ENCODE measurements at places on chromosomes 1 and 21.

- no peak for DNase-seq
Observed at GRCh38 chr1:26882696-26883463, 7.2 kb downstream of the GPN2 start.

DNA sequence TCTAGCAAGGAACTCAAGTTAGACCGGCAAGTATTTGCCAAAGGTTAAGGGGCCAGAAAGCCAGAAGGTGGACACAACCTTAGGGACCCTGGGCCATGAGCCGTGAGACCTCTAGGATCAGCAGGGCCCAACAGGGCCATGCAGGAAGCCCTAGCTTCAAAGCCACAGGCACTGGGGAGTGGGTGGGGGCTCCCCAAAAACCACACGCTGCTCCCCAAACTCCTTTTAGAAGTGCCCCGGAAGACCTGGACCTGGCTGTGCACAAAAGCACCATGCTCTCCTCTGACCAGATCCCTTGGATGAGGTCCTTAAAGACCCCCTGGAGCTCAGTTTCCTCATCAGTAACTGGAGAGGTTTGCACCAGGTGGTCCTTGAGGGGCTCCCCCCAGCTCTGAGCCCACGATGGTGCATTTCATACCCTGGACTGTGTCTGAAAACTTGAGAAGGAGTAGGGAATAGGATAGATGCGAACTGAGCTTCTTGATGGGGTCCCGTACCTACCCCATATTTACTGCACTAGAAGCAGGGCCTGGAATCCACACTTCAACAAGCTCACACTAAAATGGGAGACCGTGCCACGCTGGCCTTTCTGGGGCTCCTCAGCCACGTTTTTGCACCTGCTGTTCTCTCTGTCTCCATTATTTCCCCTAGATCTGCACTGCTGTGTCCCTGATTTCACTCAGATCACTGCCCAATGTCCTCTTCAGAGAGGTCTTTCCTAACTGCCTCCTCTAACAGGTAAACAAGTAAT, 40.6 kb upstream of the LBR start:
- DNase-seq = no peak

GRCh38 chr1:92274939-92275338, 23.8 kb downstream of the GLMN start:
- no peak for DNase-seq

GRCh38 chr1:61450454-61450853, 274.5 kb downstream of the TM2D1 start:
- no peak for DNase-seq

- no peak for DNase-seq
Observed at GRCh38 chr1:59903141-59903754, 23.3 kb downstream of the CYP2J2 start.

DNA sequence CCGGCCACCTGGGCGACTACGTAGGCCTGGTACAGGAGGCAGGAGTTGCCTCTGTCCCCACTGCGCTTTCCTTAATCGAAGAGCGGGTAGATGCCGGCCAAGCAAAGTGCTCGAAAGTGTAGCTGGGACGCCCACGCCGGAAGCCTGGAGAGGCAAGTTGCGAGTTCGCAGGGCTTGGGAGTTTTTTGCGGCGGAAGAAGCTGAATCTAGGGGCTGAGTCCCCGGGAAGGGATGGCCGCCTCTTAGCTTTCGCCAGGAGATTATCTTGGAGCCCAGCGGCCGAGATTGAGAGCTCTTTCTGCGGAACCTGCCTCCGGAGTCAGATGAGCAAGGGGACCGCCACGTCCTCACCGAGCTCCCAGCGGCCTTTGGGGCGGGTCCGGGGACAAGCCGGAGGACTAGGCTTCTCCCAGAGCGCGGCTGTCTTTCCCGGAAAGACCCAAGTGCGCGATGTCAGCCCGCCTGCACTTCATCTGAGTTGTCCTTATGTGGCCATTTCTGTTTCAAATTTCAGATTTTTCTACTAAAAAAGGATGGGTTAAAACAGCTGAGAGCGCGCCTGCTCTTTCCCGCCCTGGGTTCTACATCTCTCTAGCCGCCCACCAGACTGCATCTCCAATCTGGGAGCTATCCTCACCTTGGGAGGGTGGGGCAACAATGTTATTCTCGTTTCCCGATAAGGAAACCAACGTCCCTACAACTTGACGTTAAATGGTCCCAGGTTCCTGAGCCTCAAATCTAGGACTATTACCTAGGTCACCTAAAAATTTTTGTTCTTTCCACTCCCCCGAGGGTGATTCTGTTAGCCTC, 12.4 kb upstream of the TBX15 start:
- DNase-seq = no peak

DNA sequence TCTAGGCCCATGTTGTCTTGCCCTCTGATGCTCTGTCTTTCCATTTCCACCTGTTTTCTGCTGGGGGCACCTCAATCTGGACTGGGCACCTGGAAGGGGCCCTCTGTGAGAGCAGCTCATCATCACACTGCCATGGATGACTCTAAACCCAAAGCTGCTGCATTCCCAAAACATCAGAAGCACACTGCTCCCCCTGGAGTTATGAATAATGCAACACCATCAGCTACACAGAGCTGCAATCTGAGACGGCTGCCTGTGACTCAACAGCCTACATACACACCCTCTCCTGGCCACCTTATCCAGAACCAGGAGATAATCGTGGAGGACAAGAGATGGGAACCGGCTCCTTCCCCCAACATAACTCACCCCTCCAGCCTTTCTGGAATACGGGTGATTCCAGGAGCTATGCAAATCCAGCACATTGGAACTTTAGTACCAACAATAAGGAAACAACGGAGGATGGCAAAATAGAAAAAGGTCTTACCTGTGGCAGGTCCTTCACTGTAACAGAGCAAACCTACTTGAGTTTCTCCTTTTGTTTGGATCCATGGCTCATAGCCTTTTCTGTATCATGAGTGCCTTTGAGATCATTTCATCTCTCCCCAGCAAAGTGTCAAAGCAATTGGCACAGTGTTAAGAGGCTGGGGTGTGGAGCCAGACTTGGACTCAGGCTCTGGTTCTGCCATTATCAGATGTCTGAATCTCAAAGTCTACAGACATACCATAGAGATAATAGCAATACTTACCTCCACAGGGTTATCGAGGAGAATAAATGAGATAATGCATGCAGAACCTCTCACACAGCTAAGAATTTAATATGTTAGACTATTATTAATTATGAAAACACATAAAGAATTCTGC, 29.3 kb downstream of the AK2 start:
- no peak for DNase-seq

DNA sequence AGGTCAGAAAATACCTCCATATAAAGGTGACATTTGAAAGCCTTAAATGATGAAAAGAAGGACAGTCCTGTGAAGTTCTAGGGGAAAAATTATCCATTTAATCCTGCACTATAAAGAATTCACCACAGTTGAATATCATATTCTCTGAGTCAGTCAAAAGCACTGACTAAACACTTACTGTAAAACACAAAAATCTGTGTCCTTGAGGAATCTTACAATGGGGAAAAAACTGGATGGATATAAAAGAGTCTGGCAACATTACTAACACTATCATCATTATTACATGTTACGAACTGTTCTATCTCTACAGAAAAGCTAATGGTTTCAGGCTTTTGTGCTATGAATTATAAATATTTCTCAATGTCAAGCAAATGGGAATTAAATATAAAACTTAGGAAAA, 42.4 kb upstream of the HP1BP3 start:
- DNase-seq = no peak

Measured in renal cortex interstitium (tissue), 15 donors.